HuH-7 (cell line): ENCODE measurements at places on chromosomes 7 and 10.

DNA sequence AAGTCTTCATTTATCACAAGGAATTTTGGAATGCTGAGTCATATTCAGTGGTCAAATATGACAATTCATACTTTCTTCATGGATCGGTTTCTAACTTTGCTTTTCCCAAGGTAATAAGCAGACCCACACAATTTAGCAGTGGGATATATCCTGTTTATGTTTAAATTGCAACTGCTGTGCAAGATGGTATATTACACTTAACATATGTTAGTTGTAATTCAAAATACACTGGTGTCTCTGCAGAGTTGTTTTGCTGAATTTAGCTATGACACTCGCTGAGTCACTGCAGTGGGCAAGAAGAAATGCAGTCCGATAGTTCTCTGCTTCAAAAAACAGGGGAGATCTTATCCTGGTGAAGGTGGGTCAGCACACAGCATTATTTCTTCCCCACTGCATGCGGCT, 194.8 kb upstream of the PTN start:
- no peak for DNase-seq

DNA sequence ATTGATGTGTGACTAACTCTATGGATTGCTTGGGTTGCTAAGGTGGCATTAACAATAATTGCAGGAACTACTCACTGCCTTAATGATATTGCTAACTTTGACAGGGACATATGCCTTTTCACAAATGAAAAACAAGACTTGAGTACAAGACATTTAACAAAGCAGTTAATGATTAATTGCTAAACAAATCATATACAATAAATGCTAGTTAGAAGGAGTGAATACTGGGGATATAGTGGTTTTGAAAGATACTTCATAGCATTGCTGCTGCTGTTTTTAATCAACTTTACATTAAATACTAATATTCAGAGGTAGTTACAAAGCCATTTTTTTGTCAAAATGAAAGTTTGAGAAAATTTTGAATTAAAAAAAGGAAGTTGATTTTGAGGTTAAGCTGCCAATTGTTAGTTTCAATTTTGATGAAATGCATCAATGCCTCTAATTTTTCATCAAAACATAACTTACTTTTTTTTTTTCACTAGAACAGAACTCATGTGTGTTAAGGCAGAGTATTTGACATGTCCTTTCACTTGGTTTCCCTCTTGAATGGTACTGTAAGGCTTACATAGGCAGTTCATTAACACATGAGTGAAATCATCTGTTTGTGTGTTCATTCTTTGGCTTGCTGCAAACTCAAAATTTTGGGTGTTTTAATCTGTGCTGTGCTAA, 106.2 kb upstream of the SEMA3D start:
- no peak for DNase-seq

DNA sequence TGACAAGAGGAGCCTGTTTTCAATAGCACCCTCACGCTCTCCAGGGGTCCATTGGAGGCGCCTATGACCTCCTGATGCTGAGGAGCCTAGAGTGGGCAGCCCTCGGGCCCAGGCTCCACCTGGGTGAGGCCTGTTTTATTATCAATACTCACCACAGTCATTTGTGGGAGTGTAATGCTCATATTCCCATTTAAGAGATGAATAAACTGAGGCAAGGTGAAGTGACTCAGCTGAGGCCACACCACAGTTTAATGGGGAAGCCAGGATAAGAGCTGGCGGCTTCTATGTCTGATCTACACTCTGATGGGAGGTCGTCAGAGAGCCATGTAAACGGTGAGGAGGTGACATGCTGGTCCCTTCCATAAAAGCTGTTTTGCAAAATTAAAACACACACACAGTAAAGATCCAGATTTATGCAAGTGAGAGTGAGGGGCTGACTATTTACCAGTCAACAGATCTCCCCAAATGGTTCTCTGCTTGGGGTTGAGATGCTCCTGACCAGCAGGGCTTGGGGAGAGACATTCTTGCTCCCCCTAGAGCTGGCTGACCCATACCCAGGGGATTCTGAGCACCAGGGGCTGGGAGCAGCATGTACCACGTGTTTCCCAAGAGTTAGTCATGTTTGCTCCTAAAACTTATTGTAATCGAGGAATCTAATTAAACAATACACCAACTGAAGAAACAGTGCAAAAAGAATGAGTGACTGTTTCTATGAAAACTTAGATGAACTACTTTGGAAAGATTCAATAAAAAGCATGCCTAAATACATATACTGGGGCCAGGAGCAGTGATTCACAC, 81.0 kb upstream of the INSIG1 start:
- DNase-seq, result peak; percentile 44

- DNase-seq, result peak; percentile 88
These were observed 1.5 kb downstream of the PRKAR2B start for GRCh38 chr7:107045980-107046379.

DNA sequence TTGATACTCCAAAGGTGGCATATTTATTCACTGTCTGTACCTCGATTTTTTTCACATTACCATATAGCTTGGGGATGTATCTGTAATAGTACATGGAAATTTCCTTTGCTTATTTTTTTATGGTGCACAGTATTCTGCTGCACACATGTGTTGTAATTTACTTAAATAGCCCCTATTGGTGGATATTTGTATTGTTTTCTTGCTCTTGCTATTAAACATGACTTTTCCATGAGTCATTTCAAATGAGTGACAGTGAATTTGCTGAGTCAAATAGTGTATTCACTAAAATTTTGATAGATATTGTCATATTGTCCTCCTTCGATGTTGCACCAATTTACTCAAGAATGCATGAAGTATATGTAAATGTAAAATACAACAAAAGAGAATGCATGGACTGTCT, 122.7 kb upstream of the STEAP4 start:
- DNase-seq, result no peak

DNA sequence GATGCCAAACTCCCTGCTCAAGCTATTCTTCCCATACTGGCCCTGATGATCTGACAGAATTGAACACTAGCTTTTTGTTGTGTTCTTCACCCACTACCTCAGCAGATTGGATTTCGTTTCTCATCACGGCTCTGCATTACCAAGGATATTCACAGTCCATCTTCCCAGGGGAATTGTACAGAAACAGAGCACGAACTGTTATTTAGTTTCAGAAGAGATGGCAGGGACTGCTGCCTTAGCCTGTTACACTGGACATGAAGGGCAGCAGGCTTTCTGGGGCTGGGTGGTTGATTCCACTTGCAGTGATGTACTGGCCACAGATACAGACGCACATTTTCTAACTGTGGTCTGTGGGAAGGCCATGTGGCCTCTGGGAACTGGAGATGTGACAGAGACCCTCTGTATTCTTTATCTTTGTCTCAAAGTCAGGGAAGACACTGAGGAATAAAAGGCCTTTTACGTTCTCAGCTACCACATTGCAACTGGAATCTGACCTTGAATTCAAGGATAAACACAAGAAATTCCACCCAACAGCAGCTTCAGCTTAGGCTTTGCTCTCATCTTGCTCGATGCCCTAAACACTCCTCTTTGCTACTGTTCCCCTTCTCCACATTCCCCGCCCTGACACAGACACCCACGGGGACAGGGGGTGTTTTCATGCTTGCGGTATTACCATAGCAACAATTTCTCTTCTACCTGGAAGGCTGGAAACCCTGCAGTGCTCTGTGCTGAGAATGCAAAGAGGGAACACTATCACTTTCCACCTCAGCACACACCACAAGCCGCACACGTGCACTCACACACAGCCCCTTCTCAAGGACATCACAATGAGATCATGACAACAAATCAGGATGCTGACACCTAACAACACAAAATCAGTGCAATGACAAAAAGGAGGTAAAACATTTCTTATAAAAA, 81.7 kb downstream of the RNF216 start:
- DNase-seq, result no peak

GRCh38 chr7:21305455-21306235, 122.2 kb upstream of the SP4 start:
- DNase-seq, result no peak

DNA sequence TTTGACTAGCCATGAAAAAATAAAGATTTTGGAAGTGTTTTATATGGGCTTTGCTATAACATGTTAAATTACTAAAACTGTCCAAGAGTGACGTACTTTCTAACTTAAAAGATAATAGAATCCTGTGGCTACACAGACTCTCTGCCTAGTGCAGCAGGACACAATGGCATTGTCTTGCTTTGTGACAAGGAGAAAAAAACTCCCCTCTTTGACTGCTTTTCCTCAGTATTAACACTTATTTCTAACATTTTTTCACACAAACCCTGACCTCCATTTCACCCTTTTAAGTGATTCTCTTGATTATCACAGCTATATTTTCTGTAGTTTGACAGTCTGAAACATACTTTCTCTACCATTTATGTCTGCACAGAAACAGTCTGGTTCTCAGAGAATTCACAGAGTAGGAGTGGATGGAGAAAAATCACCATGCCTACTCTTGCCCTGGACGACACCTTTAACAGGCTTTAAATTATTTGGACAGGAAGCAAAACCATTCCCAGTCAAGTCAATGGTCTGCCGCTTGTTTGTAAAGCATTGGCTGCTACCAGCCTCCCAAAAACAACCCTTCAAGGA, 336.3 kb upstream of the SMIM30 start:
- no peak for DNase-seq

- DNase-seq, result no peak
These were observed 21.4 kb upstream of the MKI67 start for GRCh38 chr10:128147669-128148068.

GRCh38 chr7:101688183-101688831, 59.2 kb upstream of the MYL10 start:
- peak; percentile 91 for DNase-seq

DNA sequence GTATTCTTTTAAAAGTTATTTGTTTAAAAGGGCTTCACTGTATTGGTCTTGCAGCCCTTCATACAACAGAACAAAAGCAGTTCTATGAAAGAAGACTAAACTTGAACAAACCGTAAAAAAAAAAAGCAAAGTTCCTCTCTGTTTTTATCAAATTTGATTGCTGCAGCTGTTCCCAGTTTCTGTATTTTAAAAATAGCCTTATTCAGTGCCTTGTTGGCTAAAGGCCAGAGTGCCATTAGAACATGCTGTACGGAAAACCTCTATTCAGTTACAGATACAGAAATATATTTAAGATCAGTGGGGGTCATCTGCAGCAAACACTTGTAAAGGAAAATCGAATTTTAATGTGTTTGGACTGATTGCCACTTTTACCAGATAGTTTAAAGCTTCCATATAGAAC, 207.8 kb upstream of the ETV1 start:
- no peak for DNase-seq

- peak; percentile 51 for DNase-seq
These were observed at the start of gene COL13A1 for GRCh38 chr10:69801434-69802315. TSS of gene COL13A1 (plus strand) at chr10:69801906. CDS start at chr10:69802424, 518 bp downstream.

DNA sequence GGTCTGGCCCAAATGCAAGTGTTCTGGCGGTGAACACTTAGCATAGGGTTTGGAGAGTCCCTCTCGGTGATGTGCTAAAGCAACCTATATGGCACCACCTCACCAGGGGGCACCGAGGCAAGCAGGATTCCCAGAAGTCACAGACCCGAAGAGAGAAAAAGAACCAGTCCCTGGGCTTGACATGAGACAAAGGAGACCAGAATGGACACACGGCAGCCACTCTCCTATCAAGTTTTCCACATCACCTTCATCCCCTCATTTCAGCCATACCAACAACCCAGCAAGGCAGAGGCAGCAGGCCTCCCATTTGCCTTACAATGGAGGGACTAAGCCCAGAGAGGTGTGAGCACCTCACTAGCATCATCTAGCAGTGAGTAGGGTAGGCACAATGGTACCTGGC, 19.7 kb downstream of the GPRIN2 start:
- no peak for DNase-seq

DNA sequence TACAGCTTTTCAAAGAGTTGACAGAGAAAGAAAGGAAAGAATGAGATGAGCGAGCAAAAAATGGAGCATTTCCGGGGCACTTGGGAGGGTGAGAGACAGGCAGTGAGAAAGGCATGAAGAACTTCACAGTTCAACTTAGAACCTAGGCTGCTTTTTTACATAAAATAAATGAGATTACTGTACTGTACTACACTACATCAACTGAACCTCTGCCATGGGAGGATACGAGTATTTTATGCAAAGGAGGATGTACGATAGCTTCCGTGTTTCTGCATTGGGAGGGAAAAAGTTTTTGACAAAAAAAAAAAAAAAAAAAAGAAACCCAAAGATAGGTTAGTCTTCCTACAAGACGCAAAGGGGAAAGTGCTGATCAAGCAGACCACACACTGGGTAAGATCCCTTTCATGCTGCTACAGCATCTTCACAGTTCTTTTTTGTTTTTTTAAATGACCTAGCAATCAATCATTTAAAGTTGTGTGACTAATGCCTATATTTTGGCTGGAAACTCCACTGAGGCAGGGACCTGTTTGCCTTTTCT, 88.0 kb downstream of the RAPGEF5 start:
- no peak for DNase-seq

DNA sequence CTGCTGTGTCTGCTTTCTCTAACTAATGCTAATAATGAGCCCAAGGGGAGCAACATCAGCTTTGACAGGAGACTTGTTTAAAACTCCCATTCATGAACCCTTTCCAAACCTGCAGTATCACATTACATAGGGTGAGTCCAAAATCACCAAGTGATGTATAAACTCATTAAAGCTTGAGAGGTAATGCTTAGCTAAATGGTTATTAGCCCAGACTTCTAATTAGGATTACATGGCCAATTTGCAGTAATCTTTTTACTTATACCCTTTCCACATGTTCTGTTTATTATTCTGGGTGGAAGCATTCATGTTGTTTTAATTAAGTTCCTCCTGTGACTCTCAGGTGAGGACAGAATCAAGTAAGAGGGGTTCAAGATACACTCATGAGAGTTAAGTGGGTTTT, 17.5 kb downstream of the ZNF138 start:
- DNase-seq, result no peak

GRCh38 chr7:144565586-144565985, 162.1 kb upstream of the NOBOX start:
- no peak for DNase-seq

- DNase-seq, result no peak
These were observed 91.6 kb downstream of the DNMBP start for GRCh38 chr10:99917963-99918825.

DNA sequence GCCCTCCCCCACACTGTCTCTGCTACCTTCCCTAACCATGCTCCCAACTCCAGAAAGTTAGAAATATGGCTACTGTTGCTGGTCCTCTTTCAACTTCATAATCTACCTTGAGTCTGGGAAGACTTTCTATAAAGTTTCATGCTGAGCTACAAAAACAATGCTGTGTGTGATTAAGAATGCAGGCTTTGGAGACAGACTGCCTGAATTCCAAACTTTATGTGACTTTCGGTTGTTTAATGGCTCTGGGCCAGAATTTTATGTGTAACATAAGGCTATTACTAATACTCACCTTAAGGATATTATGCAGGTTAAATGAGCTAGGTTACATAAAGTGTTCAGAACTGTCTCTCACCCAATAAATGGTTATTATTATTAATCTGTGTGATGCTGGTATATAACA, 19.1 kb downstream of the BET1 start:
- DNase-seq, result no peak
